ENCODE measurements at places on chromosomes 11 and 22. TPM values are rescaled to one million over a fixed set of nuclear protein-coding genes. Genes with fewer than 3 reads are reported as not detected.

The RELT gene
- polyA plus RNA-seq, result 5.3 TPM

The GALR3 gene
- not detected for polyA plus RNA-seq

The SYT9 gene
- 3.7 TPM for polyA plus RNA-seq

- DNase-seq, result no peak
Observed at GRCh38 chr11:45927684-45928413, 5.4 kb downstream of the LARGE2 start.

DNA sequence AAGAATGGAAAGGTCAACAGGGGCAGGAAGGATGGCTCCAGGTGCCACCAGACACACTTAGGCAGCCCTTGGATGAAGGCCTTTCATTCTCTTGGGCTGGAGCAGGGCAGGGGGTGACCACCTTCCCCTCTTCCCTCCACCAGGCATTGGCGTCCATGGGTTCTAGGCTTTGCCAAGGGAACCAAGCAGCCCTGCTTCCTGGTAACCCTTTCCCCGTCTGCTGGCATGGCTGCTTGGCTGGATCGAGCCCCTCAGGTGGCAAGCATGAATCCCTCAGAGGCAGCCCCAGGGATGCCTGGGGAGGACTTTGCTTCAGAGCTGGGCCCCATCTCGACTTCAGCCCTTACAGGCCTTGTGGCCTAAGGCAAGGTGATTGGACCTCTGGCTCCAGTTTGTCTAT, 185.1 kb upstream of the SYT13 start:
- no peak for DNase-seq

DNA sequence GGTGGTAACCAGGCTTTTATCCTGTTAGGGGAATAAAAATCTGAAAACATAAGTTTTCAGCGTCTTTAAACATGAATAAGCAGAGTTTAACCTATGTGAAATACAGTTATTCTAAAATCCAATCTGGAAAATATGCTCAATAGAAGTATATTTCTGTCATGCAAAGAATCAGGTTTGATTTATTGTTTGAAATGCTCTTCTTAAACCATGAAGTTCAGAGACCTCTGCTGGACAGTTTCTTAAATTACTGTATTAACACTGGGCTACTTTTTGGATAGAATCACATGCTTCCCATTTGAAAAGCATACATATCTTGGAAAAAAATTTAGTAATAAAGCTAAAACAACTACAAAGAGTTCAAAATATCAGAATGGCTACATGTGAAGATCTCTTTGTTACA, 25.4 kb downstream of the APIP start:
- peak; percentile 21 for DNase-seq

DNA sequence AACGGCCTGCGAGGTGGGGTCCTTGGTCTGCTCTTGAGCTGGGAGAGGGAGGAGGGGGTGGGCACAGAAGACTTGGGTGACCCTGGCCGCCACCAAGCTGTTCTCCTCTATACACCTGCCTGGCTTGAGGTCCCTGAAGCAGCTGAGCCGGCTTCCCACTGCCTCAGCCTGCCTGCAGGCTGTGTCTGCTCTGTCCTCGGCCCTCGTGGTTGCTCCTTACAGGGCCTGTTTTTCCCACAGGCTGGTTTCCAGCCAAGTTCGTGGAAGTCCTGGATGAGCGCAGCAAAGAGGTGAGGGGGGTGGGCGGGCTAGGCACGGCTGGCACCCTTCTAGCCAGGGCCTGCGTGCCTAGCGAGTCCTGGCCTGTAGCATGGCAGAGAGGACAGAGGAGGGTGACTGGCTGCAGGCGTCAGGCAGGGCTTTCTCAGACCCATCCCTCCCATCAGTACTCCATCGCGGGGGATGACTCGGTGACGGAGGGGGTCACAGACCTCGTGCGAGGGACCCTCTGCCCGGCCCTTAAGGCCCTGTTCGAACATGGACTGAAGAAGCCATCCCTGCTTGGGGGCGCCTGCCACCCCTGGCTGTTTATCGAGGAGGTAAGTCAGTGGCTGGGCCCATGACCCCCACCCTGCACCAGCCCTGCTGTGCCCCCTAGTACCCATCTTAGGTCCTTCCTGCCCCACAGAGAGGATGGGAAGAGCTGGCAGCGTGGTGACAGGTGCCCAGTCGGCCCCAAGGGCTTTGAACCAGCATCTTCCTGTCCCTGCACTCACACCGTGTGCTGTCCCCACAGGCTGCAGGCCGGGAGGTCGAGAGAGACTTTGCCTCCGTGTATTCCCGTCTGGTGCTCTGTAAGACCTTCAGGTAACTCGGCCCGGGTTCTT, 37.7 kb downstream of the SGSM3 start:
- DNase-seq, result no peak

DNA sequence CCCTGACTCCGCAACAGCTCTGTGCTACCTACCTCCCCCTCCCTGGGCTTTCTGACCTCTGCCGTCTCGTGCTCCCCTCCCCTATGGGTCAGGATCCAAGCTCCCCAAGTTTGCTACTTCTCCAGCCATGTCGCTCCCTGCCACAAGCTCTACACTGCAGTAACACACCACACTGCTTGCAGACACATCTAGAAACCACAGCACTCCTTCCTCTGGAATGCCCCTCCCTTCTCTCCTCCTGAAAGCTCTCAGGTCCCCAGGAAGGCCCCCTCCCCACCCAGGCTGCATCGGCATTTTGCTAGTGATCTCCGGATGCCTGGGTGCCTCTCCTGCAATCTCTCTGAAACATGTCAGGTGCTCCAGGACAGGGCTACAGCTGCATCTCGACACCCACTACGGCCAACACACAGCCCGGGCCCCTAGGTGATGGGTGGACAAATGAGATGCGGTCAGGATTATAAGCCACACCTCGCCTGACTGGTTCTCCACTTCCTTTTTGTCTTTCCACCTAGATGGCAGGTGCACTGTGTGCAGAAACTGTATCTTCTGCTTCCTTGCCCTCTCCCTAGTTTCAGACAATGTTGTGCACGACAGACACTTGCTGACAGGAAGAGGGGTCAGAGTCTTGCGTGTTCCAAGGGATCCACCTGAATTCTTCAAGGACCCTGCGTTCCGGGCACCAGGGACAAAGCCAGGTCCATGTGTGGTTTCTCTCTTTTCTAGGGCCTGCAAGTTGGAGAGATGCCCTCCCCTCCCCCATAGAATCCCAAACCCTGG, 22.9 kb downstream of the RPUSD4 start:
- DNase-seq, result no peak

DNA sequence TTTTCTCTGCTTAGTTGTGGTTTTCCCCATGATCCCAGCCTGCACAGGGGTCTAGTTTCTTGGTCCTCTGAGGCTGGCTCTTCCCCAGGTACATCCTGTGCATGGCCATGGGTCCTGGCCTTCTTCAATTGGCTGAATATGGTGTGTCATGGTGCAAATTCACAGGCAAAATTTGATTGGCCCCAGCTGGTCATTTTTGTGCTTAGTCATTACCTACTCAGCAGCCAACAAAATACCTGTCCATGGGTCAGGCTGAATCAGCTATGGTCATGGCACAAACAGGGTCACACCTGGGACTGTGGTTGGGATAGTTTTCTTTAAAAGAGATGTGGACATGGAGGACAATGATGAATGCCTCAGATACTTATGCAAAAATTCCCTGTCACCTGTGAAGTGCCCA, 85.7 kb downstream of the CSNK2A3 start:
- DNase-seq, result no peak

GRCh38 chr11:46119352-46120216, 1.7 kb downstream of the PHF21A start:
- DNase-seq, result peak; percentile 69

DNA sequence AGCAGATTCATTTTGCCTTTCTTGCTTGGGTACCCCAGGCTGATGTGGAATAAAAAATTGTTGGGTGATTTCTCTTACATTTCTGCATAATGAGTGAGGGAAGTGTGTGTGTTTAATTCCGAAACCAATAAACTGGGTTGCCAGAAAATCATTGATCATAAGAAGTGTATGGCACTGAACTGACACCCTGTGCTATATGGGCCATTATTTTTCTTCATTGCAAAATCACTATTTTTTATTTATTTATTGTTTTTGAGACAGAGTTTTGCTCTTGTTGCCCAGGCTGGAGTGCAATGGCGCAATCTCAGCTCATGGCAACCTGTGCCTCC, 14.6 kb upstream of the HIKESHI start:
- DNase-seq, result no peak

DNA sequence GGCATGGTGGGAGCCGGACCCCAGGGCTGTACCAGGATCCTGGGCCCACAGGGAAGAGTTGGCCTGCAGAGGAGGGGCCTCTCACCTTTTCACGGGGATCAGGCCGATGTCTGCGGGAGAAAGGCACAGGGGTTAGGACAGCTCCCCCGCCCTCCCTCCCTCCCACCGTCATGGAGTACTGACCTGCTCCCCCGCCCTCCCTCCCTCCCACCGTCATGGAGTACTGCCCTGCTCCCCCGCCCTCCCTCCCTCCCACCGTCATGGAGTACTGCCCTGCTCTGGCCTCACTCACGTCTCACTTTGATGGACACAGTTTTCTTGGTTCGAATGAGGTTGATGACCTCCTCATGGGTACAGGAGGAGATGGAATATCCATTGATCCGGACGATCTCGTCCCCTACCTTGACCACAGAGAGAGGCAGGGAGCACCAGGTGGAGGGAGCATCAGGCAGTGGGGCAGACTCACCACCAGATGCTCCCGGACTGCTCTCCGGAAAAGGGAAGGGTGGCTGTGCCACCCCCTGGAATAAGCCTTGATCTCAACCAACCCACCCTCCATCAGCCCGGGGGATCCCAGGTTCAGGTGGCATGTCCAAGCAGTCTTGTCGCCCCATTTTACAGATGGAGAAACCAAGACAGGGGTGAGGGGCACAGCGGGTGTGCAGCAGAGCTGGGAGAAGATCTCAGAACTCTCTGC, 17.1 kb downstream of the USH1C start:
- DNase-seq, result no peak

- no peak for DNase-seq
Observed at GRCh38 chr11:18958221-18958910, 19.2 kb upstream of the MRGPRX1 start.

DNA sequence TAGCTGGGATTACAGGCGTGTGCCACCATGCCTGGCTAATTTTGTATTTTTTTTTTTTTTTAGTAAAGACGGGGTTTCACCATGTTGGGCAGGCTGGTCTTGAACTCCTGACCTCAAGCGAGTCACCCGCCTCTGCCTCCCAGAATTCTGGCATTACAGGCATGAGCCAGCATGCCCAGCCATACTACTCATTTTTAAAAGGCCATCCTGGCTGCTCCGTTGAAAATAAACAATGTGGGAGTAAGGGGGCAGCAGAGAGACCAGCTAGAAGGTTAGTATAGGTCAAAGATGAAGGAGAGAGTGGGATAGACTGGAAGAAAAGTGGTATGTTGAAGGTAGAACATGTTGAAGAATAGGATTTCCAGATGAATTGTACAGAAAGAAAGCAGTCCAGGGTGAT, 17.6 kb upstream of the LIN7C start:
- no peak for DNase-seq

- no peak for DNase-seq
Observed at GRCh38 chr11:74626130-74626529, 33.7 kb downstream of the POLD3 start.

- no peak for DNase-seq
Observed at GRCh38 chr11:45150301-45150700, 3.9 kb downstream of the PRDM11 start.

GRCh38 chr22:20413217-20414058, 19.5 kb downstream of the ZNF74 start:
- DNase-seq, result no peak

Data from renal pelvis (tissue), 12 donors.